ENCODE measurements at places on chromosomes 16 and 17.

GRCh38 chr16:3017794-3018506 lies at the start of gene CLDN6:
Gene CLDN6 (minus strand): TSS chr16:3018183. CDS start chr16:3016021, 2,162 bp downstream.
- no peak for DNase-seq

GRCh38 chr17:22703204-22703603 lies 1010.9 kb downstream of the KCNJ18 start:
- DNase-seq: no peak

DNA sequence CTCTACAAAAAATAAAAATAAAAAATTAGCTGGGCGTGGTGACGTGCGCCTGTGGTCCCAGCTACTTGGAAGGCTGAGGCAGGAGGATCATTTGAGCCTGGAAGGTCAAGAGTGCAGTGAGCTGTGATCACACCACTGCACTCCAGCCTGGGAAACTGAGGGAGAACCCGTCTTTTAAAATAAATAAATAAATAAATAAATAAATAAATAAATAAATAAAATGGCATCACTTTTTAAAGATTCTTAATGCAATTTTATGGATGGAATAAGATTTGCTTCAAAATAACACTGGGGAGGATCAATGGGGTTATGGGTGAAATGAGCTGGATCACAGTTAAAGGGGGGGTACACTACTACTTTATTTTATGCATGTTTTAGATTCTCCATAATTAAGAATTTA lies 14.9 kb downstream of the GDE1 start:
- no peak for DNase-seq

DNA sequence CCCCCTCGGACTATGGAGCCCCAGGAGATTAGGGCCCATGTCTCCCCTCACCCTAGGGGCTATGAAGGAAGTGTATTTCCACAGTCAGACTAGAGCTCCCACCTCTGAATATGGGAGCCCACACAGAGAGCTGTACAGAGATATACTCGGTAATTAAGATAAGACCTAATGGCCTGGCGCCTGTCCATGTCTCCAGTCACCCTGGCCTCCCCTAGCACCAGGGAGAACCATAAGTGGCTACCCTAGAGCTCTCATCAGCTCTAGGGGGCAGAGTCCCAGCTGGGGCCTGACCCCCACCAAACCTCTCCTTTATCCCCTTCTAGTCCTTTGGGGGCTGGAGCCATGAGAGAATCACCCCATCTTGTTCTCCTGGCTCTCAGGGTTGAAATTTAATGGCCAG lies 2.4 kb downstream of the TMEM101 start:
- no peak for DNase-seq

- DNase-seq: no peak
These were observed 22.3 kb upstream of the DHX40 start for GRCh38 chr17:59542960-59543635.

GRCh38 chr17:18182978-18183333 lies 672 bp upstream of the ALKBH5 start:
- DNase-seq: no peak

DNA sequence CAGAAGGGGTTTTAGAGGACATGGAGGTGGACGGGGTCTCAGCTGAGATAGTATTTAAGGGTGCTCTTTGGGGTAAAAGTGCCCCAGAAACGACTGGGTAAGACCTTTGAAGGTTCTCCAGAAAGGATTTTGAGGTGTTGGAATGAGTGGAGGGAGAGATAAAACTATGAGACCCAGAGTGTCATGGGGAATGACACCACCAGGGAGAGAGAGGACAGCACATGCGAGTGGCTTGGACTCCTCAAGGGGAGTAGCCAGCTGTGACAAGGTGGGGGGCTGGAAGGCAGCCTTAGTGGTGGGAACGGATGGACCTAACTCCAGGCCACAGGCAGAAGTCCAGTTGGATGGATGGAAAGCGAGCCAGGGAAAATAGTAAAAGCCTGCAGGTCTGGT lies 19.2 kb upstream of the PITPNM3 start:
- no peak for DNase-seq

- no peak for DNase-seq
These were observed 1.7 kb downstream of the COPS3 start for GRCh38 chr17:17279316-17279715.

DNA sequence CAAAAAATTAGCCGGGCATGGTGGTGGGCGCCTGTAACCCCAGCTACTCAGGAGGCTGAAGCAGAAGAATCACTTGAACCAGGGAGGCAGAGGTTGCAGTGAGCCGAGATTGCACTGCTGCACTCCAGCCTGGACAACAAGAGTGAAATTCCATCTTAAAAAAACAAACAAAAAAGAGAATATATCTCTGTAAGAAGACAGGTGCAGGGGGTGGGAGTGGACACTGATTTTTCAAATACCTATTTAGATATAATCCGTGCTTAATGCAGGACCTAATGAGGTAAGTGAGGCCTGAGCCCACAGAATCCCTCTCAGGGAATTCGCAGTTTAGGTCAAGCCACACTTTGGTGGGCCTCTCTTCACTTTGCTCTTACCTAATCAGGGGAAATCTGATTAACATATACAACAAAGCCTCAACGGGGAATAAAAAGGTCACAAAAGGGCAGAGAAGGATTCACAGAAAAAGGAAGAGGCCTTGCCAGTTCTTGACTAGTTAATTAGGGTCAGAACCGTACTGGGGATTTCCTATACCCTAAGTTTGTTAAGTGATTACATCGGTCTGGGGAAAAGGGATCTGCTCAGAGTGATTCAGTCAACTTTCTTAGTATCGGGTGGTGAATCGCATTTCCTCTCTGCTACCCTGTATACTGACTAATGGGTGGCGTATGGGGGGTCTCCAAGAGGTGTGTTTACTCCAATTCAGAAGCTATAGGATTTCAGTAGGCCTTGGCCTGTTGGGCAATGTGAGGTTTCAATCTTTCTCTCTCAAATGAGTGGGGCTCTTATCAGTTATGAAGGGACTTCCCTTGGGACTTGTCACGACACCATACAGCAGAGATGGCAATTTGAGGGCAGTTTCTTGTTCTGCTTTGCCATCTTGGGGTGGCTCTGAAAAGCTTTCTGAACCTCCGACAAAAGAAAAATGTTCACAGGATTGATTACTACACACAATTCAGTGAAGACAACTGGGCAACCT lies 1.9 kb upstream of the NFAT5 start:
- DNase-seq: peak; percentile 12

DNA sequence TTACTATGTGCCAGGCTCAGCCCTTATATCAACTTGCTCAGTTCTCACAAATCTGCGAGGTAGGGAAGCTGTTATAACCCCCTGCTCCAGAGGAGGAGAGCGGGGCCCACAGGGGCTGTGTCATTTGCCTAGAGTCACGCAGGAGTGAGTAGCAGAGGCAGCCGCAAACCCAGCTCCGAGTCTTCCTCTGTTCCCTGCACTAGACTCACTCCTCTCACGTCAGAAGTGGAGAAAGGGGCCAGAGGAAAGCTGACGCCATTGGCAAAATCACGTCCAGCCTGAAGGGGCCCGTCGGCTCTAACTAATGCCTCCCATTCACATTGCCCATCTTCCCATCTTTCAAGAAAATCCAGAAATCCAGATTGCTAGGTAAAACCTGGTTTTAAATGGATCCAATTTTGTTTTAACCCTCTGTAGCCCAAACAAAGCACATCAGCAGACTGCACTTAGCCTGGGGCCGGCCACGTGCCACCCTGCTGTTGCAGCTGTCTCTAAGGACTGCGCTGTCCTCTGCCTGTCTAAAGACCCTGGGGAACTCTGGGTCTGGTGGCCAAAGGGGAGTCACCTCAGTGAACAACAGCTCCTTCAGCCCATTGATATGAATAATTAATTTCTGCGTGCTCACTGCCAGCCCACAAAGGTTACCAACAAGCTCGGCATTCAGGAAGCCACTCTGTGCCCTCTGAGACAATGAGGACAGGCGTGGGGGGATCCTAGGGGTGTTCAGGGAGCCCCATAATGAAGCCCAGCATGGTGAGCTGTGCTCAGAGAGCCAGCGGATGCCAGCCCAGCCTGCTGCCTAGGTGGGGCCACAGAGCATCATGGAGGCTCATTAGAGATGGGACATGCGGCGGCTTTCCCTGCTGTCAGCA lies 36.7 kb upstream of the ABR start:
- no peak for DNase-seq

GRCh38 chr17:73420897-73421296 lies 109.1 kb upstream of the CDC42EP4 start:
- peak; percentile 0 for DNase-seq

DNA sequence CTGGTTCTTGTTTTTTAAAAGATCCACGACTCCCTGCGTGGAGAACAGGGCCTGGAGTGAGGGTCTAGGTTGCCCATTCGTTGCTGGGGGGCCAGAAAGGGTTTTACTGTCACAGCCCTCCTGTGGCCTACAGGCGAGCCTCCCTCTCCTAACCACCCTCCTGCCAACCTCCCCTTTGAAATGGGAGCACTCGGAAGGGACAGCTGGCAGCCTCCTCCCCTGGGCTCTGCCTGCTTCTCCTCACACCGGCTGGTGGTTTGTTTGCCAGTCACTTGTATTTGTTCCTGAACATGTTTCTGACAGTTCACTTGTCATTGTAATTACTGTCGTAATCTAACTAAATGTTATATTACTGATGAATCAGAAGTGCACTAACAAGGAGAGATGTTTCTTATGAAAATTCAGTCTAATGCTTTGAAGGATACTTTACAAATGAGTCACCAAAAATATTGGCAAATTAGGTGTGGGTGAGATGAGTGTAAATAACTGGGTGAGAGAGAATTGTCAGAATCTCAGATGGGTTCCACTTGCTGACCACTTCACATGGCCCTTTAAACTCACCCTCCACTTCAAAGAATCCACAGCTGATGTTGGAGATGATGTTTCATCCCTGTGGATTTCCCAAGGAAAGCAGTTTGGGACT lies 2.7 kb upstream of the SPPL2C start:
- DNase-seq: no peak

- DNase-seq: no peak
These were observed 187.4 kb upstream of the CACNG5 start for GRCh38 chr17:66647391-66647983.

DNA sequence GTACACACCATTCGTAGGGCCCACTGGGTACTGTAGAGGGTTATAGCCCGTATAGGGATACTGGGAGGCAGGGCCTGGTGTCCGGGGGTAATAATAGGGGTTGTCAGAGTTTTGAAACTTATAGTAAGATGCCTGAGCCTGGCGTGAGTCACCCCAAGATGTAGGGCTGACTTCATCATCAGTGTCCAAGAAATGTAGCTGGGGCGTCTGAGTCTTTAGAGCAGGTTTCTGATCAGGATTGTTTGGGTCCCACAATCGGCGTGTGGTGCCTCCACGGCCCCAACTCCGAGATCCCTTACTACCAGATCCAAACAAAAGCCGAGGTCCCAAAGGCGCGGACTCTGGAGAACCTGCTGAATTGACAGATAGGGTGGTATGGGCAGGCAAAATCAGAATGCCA lies 4.4 kb downstream of the SMG6 start:
- DNase-seq: no peak

- no peak for DNase-seq
These were observed 1.8 kb upstream of the TPPP3 start for GRCh38 chr16:67395105-67395457.

- no peak for DNase-seq
These were observed 42.8 kb downstream of the ABCC12 start for GRCh38 chr16:48113001-48113400.

- no peak for DNase-seq
These were observed 5.6 kb downstream of the ALOX15 start for GRCh38 chr17:4635823-4636375.

- peak; percentile 45 for DNase-seq
These were observed 182.3 kb downstream of the AATF start for GRCh38 chr17:37130984-37131446.

- DNase-seq: no peak
These were observed 104.8 kb downstream of the MGAT5B start for GRCh38 chr17:76973040-76973439.

DNA sequence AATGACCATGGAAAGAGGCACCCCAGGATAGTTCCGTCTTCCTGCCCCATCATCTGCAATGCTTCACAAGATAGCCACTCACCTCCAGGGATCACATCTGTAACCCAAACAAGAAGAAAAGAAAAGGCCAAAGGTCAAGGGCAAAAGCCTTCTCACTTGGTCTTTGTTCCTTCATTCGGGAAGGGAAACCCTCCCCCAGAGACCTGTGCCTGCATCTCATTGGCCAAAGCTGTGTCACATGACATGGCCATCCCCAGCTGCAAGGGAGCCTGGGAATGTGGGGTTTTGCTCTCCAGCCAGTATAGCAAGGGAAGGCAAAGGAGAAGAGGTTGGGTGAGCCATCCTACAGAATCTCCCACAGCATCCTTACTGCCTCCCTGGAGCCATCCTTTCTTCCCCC lies 47.9 kb downstream of the NOL11 start:
- DNase-seq: no peak

- no peak for DNase-seq
These were observed 14.7 kb downstream of the ST6GALNAC2 start for GRCh38 chr17:76570877-76571471.

GRCh38 chr17:59825533-59826322 lies 67.0 kb downstream of the TUBD1 start:
- no peak for DNase-seq

DNA sequence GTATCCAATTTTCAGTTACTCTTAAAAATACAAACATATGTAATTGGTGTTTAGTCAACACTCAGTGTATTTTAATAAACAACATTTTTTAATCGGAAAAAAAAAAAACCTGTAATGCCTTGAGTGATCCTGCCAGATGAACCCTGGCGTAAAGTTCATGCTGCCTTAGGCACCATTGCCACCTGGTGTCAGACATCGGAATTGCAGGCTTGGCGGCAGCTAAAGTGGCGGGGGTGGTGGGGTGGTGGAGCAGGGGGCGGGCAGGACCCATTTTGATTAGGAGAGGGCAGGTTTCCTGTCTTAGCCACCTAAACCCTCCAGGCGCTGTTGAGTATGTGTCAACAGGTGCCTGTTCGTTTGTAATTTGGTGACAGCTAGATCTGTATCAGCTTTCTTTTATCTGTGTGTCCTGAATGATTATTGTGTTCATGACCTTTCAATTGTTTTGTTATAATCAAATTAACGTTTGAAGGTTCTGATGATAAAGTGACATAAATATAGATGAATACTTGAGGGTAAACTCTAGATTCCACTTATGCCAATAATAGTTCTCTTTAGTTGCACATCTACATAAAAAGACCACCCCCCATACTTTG lies 588.7 kb downstream of the CDH13 start:
- DNase-seq: no peak

DNA sequence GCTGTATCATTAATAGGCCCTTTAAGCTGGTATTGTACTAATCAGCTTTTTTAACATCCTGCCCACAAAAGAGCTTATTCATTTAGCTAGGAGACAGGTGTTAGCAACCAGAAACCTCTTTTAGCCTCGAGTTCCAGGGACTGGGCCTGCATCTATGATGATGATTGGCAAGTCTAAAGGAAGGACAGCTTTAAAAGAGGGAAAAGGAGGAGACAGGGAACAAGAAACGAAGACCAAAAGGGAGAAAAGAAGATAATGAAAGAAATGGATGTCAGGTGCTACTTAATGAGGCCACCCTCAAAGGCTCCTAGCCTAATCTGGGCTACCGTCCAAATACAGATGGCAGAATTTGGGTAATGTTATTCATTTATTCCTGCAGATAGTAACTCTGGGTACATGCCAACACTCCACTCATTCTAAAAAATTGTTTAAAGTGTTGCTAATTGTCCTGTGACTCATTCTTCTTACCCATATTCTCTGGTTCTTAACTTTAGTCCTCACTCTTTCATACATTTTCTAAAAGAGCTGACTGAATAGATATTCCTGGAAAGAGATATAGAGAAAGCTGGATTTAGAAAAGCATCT lies 18.7 kb upstream of the RFFL start:
- DNase-seq: peak; percentile 75

GRCh38 chr17:45792437-45792836 lies 8.3 kb downstream of the CRHR1 start:
- no peak for DNase-seq
